ENCODE measurements at places on chromosomes 6 and 20.
A peak's percentile ranks its signal among the peaks of the same experiment; 100 is the strongest.

DNA sequence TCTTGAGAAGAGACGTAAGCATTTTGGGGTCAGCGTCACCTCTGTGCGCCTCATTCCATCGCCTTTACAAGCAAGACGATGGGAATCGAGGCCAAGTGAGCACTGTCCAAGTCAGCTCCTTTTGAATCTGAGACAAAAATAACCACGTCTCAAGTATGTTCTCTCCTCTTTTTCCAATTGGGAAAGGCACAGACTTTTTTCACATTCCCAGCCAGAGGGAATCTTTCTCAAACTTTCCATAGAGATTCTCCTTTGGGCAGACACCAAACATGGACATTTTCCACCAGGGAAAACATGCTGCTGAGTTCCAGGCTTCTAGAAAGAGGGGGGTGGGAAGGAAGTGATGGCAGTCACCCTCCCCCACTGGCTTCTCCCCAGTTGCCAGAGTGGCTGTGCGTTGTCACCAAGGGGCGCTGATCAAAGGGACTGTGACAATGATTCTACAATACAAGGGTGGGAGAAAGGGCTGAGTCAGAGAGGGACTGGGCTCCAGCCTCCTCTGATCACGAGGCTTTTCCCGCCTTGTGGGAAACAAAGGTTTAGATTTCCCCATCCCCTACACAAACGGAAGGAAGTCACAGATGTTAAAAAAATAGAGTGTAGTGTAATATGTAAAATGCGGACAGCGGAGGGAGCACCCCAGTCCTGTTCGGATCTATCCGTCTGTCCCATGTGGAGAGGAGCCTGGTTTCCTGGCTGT is 281.9 kb upstream of the RNF24 start:
- no peaks in the 10 kb centered on the region for H3K4me1 ChIP-seq
- no peaks in the 10 kb centered on the region for H3K36me3 ChIP-seq
- no peaks in the 10 kb centered on the region for H3K27me3 ChIP-seq
- peak overlapping the region; percentile 60 for H3K27ac ChIP-seq
- no peak overlapping the region for H3K4me3 ChIP-seq

GRCh38 chr6:89087881-89088280 is 7.3 kb downstream of the PNRC1 start:
- no peak overlapping the region for H3K27ac ChIP-seq
- no peaks in the 10 kb centered on the region for H3K27me3 ChIP-seq
- peaks cover 4% of the 10 kb centered on the region for H3K36me3 ChIP-seq
- no peak for DNase-seq
- H3K4me1 ChIP-seq, result no peaks in the 10 kb centered on the region

DNA sequence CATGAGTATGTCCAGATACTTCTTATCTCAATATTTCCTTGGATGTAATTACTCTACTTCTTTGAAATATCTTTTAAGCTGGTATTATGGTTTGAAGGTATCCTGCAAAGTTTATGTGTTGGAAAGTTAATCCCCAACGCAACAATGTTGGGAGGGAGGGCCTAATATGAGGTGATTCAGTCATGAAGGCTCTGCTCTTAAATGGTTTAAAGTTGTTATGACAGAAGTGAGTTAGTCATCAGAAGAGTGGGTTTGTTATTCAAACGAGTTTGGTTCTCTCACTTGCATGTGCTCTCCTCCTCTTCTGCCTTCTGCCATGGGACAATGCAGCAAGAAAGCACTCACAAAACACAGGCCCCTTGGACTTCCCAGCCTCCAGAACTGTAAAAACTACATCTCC is 176.3 kb downstream of the KCNQ5 start:
- no peaks in the 10 kb centered on the region for H3K36me3 ChIP-seq
- H3K4me3 ChIP-seq, result no peak overlapping the region
- H3K27ac ChIP-seq, result no peak overlapping the region

- H3K4me1 ChIP-seq, result no peaks in the 10 kb centered on the region
- no peak for DNase-seq
- H3K27ac ChIP-seq, result no peak overlapping the region
- no peaks in the 10 kb centered on the region for H3K36me3 ChIP-seq
- H3K4me3 ChIP-seq, result no peak overlapping the region
Observed at GRCh38 chr6:15329197-15329671, 83.4 kb downstream of the JARID2 start.

- H3K4me1 ChIP-seq, result no peaks in the 10 kb centered on the region
- H3K36me3 ChIP-seq, result peaks cover 2% of the 10 kb centered on the region
- no peaks in the 10 kb centered on the region for H3K27me3 ChIP-seq
- DNase-seq, result no peak
- no peak overlapping the region for H3K4me3 ChIP-seq
Observed at GRCh38 chr20:44221368-44221954, 10.9 kb upstream of the OSER1 start.

DNA sequence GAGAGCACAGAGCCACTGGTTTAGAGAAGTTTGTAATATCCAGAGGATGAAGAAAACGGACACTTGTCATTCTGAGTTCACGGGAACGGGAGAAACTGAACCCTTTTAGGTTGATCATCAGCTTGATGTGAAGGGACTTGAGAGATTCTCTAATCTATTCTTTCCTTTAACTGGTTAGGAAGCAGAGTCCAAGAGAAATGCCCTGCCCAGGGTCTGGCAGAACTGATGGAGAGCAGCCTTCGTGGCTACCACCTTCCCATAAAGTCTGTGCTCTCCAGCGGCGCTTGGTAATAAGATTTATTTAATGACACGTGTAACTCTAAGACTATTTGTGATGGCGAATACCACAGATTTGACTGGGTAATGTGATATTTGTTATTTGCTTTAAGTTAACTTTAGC is 36.0 kb downstream of the E2F3 start:
- no peak overlapping the region for H3K27ac ChIP-seq
- no peaks in the 10 kb centered on the region for H3K4me1 ChIP-seq
- no peak overlapping the region for H3K4me3 ChIP-seq
- no peak for DNase-seq

- DNase-seq, result no peak
- no peaks in the 10 kb centered on the region for H3K36me3 ChIP-seq
- H3K4me3 ChIP-seq, result no peak overlapping the region
- no peaks in the 10 kb centered on the region for H3K4me1 ChIP-seq
- no peak overlapping the region for H3K27ac ChIP-seq
- H3K27me3 ChIP-seq, result no peaks in the 10 kb centered on the region
Observed at GRCh38 chr6:105135056-105135455, 44.8 kb downstream of the POPDC3 start.

DNA sequence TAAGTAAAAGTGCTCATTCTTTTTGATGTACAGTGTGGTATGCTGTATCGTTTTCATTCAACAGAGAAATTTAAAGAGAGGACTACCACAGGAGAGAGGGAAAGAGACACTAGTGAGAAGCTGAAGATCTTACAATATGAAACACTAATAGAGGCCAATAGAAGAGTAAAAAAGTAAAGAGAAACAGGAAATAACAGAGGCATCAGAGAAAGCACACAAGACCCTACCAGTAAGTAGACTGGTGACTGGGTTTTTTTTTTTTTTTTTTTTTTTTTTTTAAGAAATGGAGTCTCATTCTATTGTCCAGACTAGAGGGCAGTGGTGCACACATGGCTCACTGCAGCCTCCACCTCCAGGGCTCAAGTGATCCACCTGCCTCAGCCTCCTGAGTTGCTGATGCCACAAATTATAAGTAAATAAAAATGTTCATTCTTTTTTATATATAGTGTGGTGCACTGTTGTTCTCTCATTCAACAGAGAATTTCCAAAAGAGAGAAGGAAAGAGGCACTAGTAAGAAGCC is 18.8 kb downstream of the ELOVL4 start:
- H3K4me3 ChIP-seq, result no peak overlapping the region
- H3K27me3 ChIP-seq, result no peaks in the 10 kb centered on the region
- no peak for DNase-seq
- H3K4me1 ChIP-seq, result no peaks in the 10 kb centered on the region
